Astrocyte of the hippocampus (primary cell): ENCODE measurements at places on chromosomes 7 and 10.

- peak; percentile 50 for DNase-seq
Observed at GRCh38 chr7:69871213-69871885, 273.1 kb downstream of the AUTS2 start.

- peak; percentile 95 for DNase-seq
Observed at GRCh38 chr7:143380260-143380645, 892 bp upstream of the ZYX start.

GRCh38 chr10:98460837-98461499 lies 14.2 kb upstream of the HPS1 start:
- DNase-seq, result peak; percentile 92

- DNase-seq, result peak; percentile 72
Observed at GRCh38 chr7:150897502-150898474, 45.5 kb downstream of the AOC1 start.

DNA sequence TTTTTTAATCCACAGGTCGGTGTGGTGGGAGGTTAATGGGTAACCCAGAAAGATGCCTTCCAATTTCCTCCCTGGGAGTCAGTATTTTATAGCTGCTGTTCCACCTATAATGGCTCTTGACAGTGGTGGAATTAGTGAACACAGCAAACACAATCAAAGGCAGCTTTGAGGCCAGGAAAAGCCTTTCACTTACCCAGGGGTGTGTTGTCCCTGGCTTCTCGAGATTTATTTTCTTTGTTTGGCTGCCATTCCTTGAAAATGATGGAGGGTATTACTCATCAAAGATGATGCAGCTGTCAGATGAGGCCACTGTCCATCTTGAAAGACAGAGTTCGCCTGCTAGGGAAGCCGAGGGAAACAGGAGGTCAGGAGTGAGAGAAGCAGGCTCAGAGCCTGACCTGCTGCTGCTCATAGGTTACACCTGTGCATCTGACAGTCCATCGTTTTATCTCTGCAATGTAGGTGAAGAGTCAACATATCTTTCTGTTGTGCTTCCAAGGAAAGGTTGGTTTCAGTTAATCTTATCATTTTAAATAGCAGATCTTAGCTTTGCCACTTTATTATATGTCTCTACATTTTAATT lies 221.6 kb downstream of the XPNPEP1 start:
- no peak for DNase-seq

DNA sequence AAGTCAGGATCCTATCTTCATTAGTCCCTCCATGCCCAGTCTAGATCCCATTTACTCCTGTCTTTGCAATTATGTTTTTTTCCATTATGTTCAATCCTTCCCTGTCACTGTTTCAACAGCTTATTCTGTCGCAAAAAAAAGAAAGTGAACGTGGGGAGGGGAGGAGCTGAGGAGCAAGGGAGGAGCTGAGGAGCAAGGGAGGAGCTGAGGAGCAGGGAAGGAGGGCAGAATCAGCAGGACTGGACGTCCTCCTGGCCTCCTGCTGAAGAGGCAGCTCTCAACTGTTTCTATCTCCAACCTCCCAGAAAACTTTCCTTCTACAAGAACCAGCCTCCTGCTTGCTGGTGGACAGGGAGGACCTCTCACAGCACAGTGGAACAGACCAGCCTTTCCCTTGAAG lies 26.0 kb downstream of the LARP4B start:
- no peak for DNase-seq

GRCh38 chr7:48563334-48563733 lies 361.0 kb upstream of the CDC14C start:
- no peak for DNase-seq

DNA sequence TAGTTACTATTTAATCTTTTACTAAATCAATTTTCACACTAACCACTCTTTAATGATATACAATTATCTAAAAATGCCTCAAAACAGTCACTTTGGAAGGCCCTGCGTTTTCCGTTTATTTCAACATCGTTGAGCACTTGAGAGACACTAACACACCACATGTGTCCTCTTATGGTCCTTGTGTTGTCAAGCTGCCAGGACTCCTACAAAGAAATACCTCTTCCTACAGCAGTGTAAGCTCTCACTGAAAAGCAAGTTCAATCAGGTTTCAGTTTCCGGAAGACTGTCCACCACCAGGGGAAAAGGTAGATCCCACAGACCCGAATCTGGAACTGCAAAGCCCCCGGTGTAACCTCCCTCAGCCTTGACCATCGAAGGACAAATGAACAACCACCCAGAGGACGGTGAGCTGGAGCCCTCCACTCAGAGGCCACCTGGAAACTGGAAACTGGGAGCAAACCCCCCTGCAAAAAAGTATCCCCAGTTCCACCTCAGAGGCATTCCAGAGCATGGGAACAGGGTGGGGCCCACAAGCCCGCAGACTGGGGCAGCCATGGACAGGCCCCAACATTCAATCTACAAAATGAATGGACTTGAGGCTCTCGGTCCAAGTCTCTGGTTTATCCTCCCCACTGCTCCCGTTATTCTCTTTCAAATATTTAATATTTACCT lies 37.6 kb downstream of the KCNH2 start:
- DNase-seq, result no peak

DNA sequence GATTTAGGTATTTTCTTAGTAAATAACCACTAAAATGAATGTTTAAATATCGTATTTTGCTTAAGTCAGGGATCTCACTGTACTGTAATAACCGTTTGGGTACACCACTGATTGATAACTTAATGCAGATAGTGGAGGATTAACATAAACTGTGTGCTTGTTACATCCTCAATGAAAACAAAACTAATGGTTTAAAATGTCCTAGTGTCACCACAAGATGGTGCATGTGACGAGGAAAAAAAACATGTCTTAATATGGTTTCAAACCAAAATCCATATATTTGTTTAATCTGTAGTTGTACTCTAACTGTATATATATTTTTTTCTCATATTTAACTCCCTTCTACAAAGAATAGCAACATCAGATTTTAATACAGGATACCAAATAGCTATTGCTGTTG lies 19.2 kb downstream of the ARMC10 start:
- DNase-seq, result no peak

- DNase-seq, result no peak
Observed at GRCh38 chr10:79153745-79154144, 85.0 kb downstream of the ZMIZ1 start.

DNA sequence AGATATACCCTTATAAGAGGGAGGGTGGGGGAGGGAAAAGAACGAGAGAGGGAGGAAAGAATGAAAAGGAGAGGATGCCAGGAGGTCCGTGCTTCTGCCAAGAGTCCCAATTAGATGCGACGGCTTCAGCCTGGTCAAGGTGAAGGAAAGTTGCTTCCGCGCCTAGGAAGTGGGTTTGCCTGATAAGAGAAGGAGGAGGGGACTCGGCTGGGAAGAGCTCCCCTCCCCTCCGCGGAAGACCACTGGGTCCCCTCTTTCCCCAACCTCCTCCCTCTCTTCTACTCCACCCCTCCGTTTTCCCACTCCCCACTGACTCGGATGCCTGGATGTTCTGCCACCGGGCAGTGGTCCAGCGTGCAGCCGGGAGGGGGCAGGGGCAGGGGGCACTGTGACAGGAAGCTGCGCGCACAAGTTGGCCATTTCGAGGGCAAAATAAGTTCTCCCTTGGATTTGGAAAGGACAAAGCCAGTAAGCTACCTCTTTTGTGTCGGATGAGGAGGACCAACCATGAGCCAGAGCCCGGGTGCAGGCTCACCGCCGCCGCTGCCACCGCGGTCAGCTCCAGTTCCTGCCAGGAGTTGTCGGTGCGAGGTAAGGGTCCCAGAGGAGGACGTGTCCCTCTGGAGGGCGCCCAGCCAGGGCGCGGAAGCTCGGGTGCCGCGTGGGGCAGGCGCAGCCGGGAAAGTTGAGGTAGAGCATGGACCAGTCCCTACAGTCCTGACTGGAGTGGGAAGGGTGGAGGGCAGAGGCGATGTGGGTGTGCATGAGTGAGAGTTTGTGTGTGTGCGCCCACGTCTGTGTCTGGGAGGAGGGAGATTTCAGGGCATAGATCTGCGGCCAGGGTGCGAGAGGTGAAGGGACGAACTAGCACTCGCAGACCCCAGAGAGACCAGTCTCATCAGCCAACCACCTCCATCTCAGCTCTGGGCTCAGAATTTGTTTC lies 844 bp downstream of the GRM3 start:
- peak; percentile 26 for DNase-seq

DNA sequence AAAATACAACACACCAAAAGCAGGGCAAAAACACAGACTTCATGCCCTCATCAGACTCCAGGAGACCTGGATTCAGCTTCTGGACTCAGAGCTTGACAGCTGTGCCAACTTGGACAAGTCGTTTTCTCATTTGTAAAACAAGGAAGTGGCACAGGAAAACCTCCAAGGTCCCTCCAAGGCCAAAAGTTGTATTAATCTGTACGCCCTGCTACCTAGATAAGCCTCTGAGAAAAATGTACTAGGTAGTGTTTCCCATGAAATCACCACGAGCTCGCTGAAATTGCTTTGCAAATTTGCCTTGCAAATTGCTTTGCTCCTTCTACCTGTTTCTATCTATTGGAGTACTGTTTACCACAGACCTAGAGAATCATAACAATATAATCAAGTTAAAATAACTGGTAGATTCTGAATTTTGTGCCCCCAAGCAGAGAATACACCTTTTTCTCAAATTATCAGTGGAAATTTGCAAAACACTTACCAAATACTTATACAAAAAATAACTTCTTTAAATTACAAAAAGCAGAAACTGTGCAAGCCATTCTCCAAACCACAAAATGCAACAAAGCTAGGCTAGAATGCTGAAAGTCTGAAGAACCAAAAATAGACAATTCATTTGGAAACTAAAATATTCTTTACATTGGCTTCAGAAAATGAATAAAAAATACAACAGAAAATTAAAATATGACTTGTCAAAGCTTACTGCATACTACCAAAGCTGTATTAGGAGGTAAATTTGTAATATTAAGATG lies 158.1 kb upstream of the CHST15 start:
- no peak for DNase-seq

- DNase-seq, result no peak
Observed at GRCh38 chr10:68696018-68696417, 25.0 kb upstream of the CCAR1 start.

GRCh38 chr10:104308439-104308903 lies 29.8 kb downstream of the ITPRIP start:
- DNase-seq, result no peak

- DNase-seq, result no peak
Observed at GRCh38 chr10:33150146-33150545, 184.3 kb downstream of the NRP1 start.

- no peak for DNase-seq
Observed at GRCh38 chr7:17802056-17802455, 138.2 kb downstream of the SNX13 start.

- DNase-seq, result peak; percentile 29
Observed at GRCh38 chr10:21285742-21286331, 239.6 kb downstream of the SKIDA1 start.

DNA sequence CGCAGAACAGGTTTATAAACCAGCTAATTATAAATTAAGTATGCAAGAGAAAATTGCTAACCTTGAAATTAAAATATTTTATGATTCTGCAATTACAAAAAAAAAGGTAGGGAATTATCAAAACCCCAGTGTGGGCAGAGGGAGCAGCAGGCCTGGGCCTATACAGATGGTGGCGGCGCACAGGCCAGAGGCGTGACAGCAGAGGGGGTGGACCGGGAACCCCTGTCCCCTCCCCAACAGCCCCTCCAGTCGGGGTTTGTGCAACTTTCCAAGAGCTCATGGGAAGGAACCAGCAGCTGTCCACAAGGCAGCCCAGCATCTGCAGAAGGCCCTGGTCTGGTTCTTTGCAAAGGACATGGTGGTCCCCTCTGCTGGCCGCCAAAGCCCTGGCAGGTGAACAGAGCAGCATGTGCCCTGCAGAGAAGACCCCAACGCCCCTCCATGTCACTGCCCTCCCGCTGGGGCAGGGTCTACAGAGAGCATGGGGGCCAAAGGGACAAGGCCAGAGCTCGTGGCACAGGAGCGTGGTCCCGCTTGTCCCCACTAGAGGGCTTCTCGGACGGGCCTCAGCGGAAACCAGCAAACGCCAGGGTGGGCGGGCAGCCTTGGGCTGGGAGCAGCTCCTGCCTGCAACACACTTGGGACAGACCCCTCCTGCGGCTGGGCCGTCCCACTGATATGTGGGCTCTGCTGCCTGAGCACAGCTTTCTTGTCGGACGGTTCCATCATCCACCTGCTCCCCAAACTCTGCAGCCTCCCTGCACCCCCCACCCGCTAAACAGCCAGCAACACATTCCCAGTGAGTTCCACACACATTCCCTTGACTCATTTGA lies 75.1 kb downstream of the EBF3 start:
- peak; percentile 20 for DNase-seq

- no peak for DNase-seq
Observed at GRCh38 chr7:138244606-138245005, 168.3 kb downstream of the AKR1D1 start.

GRCh38 chr7:79304711-79305110 lies 148.8 kb downstream of the MAGI2 start:
- DNase-seq, result no peak

DNA sequence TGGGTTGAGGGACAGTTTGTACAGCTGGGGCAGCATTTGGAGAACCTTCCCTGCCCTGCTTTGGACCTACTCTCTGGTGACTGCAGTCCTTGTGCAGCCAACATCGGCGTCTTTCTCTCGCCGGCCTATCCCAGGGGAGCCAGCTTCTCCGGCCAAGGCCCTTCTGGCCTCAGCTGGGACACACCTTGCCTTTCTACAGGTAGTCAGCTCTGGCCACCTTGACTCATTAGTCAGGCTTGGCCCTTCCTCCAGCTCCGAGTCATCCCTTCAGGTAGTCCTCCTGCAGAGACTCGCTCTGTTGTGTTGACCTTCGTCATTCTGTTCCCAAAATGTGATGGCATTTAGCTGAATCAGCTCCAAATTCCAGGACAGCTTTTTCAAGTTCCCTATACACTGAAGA lies 145.0 kb upstream of the CHST15 start:
- DNase-seq, result no peak

DNA sequence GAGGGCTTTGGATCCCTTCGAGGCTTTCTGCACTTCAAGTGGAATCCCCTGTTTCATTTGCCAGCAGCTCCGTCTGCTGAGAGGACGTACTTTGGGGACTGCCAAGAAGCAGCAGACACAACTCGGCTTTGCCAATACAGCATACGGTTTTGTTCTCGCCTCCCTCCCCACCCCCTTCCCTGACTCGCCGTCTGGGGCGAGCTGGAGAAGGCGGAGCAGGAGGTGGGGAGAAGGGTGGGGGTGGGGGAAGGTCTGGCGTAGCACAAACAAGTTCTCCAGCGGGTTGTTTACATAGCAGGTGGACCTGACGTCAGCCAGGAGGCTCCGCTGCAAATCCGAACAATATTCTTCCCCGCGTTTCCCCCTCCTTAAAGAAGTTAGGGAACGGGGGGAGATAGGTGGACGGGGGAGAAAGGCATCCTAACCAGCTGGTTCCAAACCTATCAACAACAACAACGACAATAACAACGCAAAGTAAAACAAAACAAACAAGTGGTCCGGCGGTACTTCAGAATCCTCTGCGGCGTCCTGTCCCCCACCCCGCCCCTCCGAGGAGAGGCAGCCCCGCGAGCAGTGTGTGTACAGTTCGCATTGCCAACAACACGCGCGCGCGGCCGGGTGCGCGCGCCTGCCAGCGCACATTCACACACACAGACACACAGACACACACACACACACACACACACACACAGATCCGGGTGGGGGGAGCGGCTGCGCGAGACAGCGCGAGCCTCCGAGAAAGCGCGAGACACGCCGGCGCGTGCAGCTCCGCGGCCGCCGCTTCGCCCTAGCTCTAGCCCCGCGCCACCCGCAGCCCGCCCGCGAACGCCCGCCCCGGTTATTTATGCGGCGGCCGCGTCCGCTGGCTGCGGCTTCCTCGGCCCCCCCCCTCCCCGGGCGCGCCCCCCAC lies 167.0 kb upstream of the PPP1R3A start:
- peak; percentile 76 for DNase-seq
